ENCODE measurements at places on chromosomes 3 and 15. TPM values are rescaled to one million over a fixed set of nuclear protein-coding genes. Genes with fewer than 3 reads are reported as not detected.

Gene MINAR1
- 0.37 TPM for total RNA-seq

Gene MST1R
- total RNA-seq: 7.6 TPM

Gene VPS18
- total RNA-seq: 25.4 TPM

Gene PDZRN3
- not detected for total RNA-seq

Gene WNT5A
- total RNA-seq: 0.87 TPM

Gene KNG1
- not detected for total RNA-seq

Gene SERINC4
- total RNA-seq: 0.10 TPM

Gene CHRNA5
- total RNA-seq: 38.2 TPM

Gene GOLGA8Q
- total RNA-seq: 0.25 TPM

Gene GPR149
- total RNA-seq: not detected

Gene PODXL2
- total RNA-seq: 10.3 TPM

Gene SLC22A14
- total RNA-seq: not detected

Gene UQCC5
- total RNA-seq: 43.3 TPM

Gene SEMA5B
- total RNA-seq: 0.43 TPM

Gene MESP2
- total RNA-seq: 0.62 TPM

Gene PLSCR5
- not detected for total RNA-seq

Gene ITGA11
- 4.9 TPM for total RNA-seq

Gene C15orf61
- total RNA-seq: 4.0 TPM

Gene GRK7
- not detected for total RNA-seq

Gene POPDC2
- 0.78 TPM for total RNA-seq

Gene LARP6
- total RNA-seq: 66.0 TPM

Gene SH2D7
- not detected for total RNA-seq

Gene CCNB2
- total RNA-seq: 103 TPM

Gene PLSCR2
- not detected for total RNA-seq

Gene SLC9A9
- not detected for total RNA-seq
